Lung microvascular endothelial cell (primary cell): ENCODE measurements at places on chromosomes 3 and 15. TPM values are rescaled to one million over a fixed set of nuclear protein-coding genes. Genes with fewer than 3 reads are reported as not detected.
A peak's percentile ranks its signal among the peaks of the same experiment; 100 is the strongest.

MFSD1 gene
- 55.4 and 77.6 TPM in 2 replicates for total RNA-seq

- no peak for DNase-seq
These were observed 49.1 kb downstream of the PCOLCE2 start for GRCh38 chr3:142839831-142840230.

GRCh38 chr3:102144063-102144462, 290.8 kb upstream of the ZPLD1 start:
- DNase-seq: no peak

DNA sequence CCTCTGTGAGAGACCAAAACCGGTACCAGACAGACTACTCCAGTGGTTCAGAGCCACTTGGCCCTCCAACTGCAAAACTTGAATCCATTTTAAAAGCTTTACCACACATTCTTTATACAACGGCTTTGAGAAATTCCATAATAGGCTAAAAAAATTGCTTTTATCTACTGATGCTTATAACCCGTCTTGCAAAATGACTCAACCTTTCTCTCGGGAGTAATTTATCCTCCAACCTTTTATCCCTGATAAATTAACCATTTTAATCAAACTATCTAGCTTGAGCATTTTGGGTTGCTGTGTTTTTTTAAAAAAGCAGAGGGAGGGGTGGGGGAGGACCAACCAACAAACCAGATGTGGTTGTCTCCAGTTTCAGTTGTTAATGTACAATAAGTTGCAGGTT, 275.7 kb upstream of the LRTM1 start:
- no peak for DNase-seq

DNA sequence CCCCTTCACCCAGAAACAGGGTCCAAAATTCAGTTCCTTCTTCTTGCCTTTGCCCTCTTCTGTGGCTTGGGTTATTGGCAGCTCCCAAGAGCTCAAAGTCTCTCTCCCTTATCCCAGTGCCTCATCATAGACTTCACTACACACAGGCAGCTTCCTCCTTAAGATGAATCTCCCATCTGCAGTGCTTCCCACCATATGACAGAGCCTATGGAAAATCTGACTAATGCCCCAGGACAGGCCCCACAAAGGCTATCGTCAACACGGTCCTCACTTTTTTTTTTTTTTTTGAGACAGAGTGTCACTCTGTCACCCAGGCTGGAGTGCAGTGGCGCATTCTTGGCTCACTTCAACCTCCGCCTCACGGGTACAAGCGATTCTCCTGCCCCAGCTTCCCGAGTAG, 194.1 kb downstream of the MEX3B start:
- DNase-seq: no peak

DNA sequence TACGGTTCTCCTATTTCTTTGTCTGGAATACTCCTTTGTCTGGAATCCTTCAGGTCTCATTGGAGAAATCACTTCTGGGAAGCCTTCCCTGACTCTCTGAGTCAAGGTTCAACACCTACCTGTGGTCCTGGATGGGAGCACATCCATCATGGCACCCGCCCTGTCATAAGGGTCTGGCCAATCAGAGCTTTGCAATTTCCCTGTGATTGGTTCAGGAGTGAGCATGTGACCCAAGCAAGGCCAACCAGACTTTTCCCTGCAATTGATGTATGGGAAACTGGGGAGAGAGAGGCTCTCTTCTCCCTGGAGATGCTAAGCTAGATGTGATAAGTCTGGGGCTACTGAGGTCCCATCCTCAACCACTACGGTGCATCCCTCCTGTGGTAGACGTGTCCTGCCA, 8.1 kb downstream of the FAM3D start:
- DNase-seq: no peak

DNA sequence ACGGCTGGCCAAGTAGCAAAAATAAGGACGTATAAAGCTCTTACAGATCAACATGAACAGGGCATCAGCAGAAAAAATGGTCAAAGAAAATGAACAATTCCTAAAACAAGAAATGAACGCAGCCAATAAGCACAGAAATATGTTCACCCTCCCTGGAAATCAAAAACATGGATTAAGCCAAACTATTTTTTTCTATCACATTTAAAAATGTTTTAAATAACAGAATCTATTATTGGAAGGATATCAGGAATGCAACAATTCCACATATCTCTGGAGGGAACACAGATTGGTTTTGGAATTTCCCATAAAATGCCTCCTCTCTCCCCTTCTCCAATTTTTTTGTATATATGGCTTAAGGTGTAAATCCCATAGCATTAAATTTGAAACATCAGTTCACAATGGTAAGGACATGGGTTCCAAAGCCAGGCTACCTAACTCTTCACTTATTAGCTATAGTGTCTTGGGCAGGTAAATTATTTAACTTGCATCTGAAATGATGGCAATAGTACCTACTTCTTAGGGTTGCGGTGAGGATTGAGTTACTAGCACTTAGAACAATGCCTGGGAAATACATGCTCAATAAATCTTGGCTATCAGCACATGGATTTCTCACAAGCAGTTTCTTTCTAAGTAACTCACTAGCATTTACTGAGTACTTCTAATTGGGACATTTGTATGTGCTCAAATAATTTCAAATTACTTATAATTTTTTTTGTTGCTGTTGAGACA, 10.1 kb downstream of the UACA start:
- DNase-seq: no peak

GRCh38 chr15:59436774-59437141, 1.2 kb upstream of the FAM81A start:
- peak; percentile 42 for DNase-seq

DNA sequence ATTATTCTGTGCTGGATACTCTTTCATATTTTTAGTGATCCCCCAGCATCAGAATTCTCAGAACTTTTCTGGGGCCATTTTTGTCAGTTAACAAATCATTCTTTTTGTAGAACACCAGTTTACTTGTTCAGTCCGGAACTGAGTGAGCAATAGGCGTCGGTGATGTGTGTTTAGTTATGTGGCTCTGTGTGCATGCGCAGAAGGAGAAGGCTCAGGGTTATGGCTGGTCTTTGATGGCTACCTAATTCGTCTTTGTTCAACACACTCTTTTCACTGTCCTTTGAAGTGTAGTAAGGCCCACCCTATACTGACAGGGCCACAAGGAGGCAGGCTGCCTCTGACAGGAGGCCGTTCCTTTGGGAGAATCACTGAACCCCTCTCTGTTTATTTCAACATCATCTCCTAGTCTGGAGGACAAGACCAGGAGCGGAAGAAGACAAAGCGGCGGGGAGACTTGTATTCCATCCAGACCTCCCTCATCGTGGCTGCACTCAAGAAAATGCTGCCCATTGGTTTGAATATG, 158.2 kb upstream of the CHRM5 start:
- DNase-seq: peak; percentile 12

CCDC54 gene
- not detected in 2 replicates for total RNA-seq

DNA sequence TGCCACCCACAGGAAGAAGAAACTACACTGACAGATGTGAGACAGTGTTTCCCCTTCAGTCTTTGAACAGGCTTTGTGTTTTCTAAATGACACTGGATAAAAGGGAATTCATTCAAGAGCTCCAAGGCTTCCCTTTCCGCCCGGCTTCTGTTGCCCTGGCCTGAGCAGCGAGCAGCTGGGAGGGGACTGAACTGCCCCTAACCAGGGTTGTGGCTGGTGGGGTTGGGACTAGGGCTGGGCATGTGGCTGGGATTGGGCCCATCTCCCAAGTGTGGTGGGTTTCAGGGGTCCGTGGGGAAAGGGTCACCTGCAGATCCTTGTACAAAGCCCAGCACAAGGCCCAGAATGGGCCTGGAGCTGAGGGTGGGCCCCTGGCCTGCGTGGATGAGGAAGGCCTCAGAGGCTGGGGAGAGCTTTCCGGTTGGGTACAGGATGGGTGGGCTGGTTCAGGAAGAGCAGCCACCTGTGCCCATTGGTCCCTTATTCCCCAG, 10.4 kb downstream of the VILL start:
- DNase-seq: no peak

SLC7A14 gene
- under 0.01 TPM in 2 replicates for total RNA-seq

DNA sequence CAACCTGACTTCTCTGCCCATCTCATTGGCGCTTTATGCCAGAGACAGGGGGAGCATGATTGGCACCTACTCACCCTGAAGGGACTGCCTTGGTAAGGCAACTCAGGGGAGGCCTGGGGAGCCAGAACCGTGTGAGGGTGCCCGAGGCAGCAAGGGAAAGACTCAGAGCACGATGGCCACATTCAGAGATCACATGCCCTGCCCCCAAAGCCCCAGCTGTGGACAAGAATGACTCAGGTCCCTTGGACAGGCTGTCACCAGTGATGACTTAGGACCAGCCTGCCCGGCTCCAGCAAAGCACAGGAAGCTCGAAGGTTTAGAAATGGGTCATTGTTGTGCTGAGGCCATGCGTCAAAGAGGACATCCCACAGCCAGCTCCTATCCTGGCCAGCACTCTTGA, 49.1 kb upstream of the LIMD1 start:
- peak; percentile 57 for DNase-seq

DNA sequence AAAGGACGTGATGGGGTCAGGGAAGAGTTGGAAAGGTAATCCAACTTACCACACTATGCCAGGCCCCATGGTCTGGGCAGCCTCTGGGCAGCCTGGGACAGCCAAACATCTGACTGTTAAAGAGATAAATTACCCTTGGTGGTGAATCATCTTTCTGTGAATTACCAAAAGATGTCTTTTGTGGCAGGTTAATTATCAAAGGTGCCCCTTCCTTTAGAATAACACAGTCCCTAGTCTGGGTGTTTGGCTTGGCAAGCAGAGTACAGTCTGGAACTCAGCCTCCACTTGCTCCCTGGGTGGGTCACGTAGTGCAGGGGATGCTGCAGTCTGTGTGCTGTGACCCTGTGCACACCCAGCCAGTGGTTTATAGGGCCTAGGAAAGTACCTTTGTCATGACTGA, 113.1 kb downstream of the ZNF621 start:
- DNase-seq: no peak

CFAP100 gene
- total RNA-seq: not detected in 2 replicates

VEPH1 gene
- total RNA-seq: 9.5 and 20.9 TPM in 2 replicates

- peak; percentile 69 for DNase-seq
These were observed 18.0 kb upstream of the RYR3 start for GRCh38 chr15:33292717-33293307.
